H4 (cell line): ENCODE measurements at places on chromosomes 2 and 18. TPM values are rescaled to one million over a fixed set of nuclear protein-coding genes. Genes with fewer than 3 reads are reported as not detected.

- DNase-seq, result peak; percentile 53
Observed at GRCh38 chr18:36411745-36412168, 114.2 kb downstream of the FHOD3 start.

GRCh38 chr2:121903037-121903689, 147.7 kb downstream of the TSN start:
- no peak for DNase-seq

- DNase-seq, result no peak
Observed at GRCh38 chr2:120110507-120110906, 97.6 kb downstream of the EPB41L5 start.

Gene CFAP221
- total RNA-seq, result 1.0 TPM in 1 of 2 replicates, not detected in the other

- no peak for DNase-seq
Observed at GRCh38 chr2:33136566-33136965, 189.8 kb downstream of the LTBP1 start.

Gene MOCOS
- 18.7 and 19.0 TPM in 2 replicates for total RNA-seq

GRCh38 chr2:107325981-107326786, 440.2 kb upstream of the ST6GAL2 start:
- DNase-seq, result no peak

Gene SKOR2
- not detected in 2 replicates for total RNA-seq

DNA sequence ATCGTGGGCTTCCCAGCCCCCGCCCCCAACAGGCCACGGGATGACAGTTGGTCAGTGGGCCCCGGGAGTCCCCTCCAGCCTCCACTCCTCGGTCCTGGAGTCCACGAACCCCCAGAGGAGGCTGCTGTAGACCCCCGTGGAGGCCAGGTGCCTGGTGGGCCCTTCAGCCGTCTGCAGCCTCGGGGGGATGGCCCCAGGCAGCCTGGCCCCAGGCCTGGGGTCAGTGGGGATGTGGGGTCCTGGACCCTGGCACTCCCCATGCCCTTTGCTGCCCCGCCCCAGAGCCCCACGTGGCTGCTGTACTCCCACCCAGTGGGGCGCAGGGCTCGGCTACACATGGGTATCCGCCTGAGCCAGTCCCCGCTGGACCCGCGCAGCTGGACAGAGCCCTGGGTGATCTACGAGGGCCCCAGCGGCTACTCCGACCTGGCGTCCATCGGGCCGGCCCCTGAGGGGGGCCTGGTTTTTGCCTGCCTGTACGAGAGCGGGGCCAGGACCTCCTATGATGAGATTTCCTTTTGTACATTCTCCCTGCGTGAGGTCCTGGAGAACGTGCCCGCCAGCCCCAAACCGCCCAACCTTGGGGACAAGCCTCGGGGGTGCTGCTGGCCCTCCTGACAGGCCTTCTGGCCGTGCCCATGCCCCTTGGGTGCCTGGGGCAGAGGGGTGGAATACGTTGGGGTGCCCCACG, 7.6 kb downstream of the NEU4 start:
- DNase-seq, result no peak

Gene NEDD4L
- total RNA-seq, result 17.1 and 20.4 TPM in 2 replicates

Gene GPBAR1
- 0.37 TPM in 1 of 2 replicates, not detected in the other for total RNA-seq

GRCh38 chr2:123652320-123652719, 372.8 kb upstream of the CNTNAP5 start:
- no peak for DNase-seq

Gene RGPD3
- total RNA-seq, result not detected in 2 replicates

Gene EPB41L5
- 3.5 and 6.6 TPM in 2 replicates for total RNA-seq

GRCh38 chr18:67966224-67966623, 449.7 kb upstream of the DSEL start:
- DNase-seq, result no peak

Gene KCNK3
- 0.12 and 2.1 TPM in 2 replicates for total RNA-seq

- DNase-seq, result no peak
Observed at GRCh38 chr2:69223759-69224511, 163.1 kb downstream of the GFPT1 start.

DNA sequence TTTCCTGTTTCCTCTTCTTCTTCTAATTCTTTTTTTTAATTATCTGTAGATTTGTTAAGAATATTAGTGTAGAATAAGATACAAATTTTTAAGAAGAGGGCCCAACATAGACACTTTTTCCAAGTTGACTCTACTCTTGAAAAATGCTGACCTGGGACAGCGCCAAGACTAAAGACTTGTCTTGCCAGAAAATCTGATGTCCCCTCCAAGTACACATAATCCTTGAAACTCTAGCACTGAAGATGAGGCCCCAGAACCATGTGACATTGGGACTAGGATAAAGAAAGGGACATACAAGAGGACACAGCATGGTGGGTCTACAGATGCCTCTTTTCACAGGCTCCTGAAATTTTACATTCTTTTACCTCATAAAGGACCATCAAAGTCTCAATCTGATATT, 271.6 kb upstream of the SESTD1 start:
- no peak for DNase-seq

GRCh38 chr2:46379213-46380037, 82.2 kb downstream of the EPAS1 start:
- no peak for DNase-seq

Gene ANKRD62
- total RNA-seq, result not detected in 2 replicates

GRCh38 chr2:28378679-28379584, 13.7 kb upstream of the FOSL2 start:
- no peak for DNase-seq

Gene AMMECR1L
- 11.8 and 13.9 TPM in 2 replicates for total RNA-seq

- DNase-seq, result peak; percentile 3
Observed at GRCh38 chr2:3571284-3571683, 3.8 kb upstream of the RPS7 start.

Gene OSBPL6
- 3.9 and 10.1 TPM in 2 replicates for total RNA-seq

Gene SLC40A1
- total RNA-seq, result 2.2 and 3.8 TPM in 2 replicates

- DNase-seq, result no peak
Observed at GRCh38 chr2:66228128-66228547, 206.8 kb upstream of the MEIS1 start.

- no peak for DNase-seq
Observed at GRCh38 chr2:36587556-36587955, 10.4 kb downstream of the FEZ2 start.

Gene UBXN2A
- 5.7 and 10.0 TPM in 2 replicates for total RNA-seq

- no peak for DNase-seq
Observed at GRCh38 chr2:84716564-84716963, 164.3 kb downstream of the TRABD2A start.

- no peak for DNase-seq
Observed at GRCh38 chr18:39558658-39559057, 1993.1 kb upstream of the CELF4 start.

Gene SLC8A1
- total RNA-seq, result not detected in 2 replicates

Gene ZCCHC2
- total RNA-seq, result 5.2 and 5.3 TPM in 2 replicates

DNA sequence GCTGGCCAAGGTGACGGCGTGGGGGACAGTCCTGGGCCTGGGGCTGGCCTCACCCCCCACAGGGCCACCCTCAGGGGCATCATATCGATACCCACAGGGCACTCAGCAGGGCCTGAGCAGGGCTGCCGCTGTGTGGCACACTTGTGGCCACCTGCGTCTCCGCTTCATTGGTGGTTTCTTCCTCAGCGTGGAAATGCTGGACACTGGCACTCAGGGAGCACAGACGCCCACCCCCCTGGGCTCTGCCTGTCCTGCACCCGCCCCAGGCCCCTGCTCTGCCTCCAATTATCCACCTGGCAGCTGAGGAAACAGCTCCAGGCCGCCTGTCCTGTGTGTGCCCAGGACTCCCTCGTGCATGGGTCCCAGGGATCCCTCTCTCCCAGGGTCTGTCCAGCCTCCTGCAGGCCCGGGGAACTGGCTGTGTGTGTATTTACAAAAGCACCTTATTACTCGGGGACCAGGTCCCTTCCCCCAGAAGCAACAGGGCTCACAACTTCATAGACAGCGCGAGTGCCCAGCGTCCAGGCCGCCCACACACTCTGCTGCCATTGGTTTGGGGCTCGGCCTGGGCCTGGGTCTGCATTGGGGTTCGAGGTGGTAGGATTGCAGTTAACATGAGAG, 13.1 kb downstream of the CROCC2 start:
- no peak for DNase-seq

- DNase-seq, result no peak
Observed at GRCh38 chr18:7338846-7339245, 108.0 kb downstream of the LRRC30 start.

DNA sequence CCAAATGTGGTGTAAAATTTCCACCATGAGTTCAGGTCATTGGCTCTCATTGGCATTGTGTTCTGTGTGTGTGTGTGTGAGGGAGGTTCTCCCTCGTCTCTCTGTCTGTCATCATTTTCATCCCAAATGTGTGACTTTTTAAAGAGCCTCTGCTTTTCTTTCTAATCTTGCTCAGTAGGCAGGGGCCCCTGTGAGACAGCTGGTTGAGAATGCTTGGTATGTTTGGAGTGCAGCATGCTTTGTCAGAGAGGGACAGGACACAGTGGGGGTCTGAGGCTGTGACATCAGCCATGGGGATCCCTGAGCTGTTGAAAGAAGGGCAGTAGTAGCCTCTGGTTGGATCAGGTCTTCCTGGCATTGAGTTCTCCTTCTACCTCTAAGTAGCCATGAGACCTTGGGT, 10.6 kb downstream of the PTPRM start:
- no peak for DNase-seq

DNA sequence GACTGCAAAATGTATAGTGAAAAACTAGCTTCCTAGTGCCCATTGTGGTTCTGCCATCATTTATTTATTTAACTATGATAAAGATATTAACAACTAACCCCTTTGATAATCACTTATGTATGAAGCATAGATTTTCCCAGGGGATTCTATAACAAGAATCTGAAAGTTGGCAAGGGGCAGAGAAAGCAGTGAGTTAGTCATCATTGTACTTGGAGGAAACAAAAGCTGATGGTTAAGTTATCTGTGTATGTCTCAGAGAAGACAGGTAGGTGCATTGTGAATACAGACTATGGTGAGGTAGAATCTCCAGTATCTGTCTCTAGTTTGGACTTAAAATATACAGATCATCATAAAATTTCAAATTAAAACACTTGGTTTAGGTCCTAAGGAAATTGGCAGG, 2159.1 kb upstream of the CELF4 start:
- no peak for DNase-seq

GRCh38 chr2:226477221-226478108, 322.2 kb downstream of the IRS1 start:
- DNase-seq, result no peak

Gene SPDYA
- not detected in 2 replicates for total RNA-seq

DNA sequence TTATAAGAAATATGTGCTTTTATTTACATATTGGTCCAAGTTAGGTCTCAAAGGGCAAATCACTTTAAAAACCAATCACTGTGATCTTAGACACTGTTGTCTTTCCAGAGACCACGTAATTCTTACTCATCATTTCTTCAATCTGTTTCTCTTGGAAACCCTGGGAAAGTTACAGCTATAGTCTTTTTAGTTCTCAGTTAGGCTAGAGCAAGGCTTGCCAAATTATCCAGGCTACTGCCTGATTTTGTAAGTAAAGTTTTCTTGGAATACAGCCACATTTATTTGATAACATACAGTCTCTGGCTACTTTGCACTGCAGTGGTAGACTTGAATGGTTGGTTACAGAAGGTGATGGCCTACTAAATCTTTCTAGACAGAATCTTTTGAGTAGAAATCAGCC, 106.0 kb downstream of the KIAA1328 start:
- DNase-seq, result no peak

Gene UGT1A1
- total RNA-seq, result 0.25 and 0.45 TPM in 2 replicates

GRCh38 chr2:195575879-195576401, 81.1 kb upstream of the SLC39A10 start:
- DNase-seq, result peak; percentile 31

Gene PRKRA
- 53.5 and 53.9 TPM in 2 replicates for total RNA-seq

GRCh38 chr2:85558160-85558559, 3.1 kb downstream of the GGCX start:
- DNase-seq, result no peak

DNA sequence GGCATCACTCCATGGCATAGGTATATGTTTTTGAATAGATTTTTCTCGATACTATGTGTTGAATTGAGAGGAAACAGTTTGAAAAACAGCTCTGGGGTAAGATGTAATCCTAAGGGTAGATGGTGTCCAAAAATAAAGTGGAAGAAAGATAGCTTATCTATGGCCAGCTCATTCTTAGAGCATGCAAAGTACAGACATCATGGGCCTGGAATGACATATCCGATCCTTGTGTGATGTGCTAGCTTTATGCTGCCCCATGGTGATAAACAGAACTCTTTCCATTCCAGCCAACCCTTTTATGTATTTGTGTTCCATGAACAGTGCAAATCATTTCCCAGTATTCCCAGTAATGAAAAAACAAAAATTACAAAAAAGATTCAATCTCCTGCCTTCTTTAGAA, 390.2 kb upstream of the NXPH2 start:
- no peak for DNase-seq

Gene ZAP70
- total RNA-seq, result not detected in 2 replicates
